ENCODE measurements at places on chromosomes 4 and X.
A peak's percentile ranks its signal among the peaks of the same experiment; 100 is the strongest.

GRCh38 chr4:78776079-78776728 is at the start of gene BMP2K:
TSS of gene BMP2K (plus strand) at chr4:78776350. CDS start at chr4:78776544, 194 bp downstream.
- DNase-seq: peak; percentile 64

DNA sequence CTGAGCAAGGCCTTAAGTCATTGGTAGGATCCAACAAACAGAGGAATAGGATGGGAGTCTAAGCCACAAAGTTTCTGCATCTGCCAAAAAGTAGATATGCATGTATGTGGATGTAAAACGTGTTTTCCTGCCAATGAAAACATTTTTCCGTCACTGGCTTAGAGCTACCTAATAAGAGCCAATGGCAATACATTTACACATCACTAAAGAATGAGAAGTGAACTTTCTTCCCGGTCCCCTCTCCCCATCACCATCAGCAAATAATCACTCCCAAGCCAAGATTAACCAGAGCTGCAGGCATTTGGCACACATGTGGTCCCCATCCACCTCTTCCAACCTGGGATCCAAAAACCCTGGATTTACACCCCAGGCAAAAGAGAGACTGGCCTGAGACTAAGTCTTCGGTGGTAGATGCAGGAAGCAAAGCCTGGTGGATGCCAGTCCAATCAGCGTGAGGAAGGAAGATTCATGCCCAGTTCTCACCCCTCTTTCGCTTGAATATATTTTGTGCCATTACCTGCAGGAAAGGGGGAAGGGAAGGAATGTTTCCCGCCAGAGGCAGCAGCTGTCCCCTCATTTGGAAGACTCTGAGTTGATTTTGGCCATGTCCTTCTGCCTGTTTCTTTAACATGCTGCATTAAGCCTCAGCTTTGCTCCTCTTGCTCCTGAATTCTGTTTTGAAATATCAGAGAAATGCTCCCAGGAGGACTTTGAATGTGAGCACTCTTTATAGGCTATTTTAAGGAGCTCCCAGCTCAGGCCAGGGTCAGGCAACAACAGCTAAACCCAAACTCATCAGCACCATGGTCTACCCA is 131.4 kb downstream of the CHIC2 start:
- no peak for DNase-seq

DNA sequence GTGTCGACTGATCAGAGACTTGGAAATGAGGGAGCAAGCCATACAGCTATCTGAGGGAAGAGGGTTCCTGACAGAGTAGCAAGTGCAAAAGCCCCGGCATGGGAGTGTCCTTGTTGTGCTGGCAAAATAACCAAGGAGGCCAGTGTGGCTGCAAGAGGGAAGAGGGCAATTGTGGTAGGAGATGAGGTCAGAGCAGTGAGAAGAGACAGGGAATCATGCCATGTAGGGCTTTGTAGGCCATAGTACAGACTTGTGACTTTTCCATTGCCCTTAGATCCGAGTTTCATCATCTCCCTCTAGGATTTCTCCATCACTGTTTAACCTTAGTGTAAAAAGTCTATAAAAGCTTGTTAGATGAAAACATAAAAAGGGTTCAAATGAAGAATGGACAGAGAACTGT is 76.2 kb downstream of the DOCK11 start:
- no peak for DNase-seq

DNA sequence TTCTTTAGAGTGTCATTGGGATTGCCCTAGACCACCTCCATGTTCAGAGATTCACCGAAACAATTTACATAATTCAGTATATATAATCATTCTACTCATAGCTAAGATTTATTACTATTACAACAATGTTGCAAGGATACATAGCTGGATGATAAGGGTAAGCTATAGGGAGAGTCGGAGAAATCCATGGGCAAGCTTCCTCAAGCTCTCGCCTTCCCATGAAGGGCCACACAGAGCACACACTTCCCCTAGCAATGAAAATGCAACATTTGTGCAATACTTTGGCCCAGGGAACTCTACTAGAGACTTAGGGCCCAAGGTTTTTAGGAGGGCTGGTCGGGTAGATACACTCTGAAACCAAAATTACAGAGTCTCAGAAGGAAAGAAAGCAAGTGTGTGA is 49.7 kb upstream of the ABCG2 start:
- no peak for DNase-seq

DNA sequence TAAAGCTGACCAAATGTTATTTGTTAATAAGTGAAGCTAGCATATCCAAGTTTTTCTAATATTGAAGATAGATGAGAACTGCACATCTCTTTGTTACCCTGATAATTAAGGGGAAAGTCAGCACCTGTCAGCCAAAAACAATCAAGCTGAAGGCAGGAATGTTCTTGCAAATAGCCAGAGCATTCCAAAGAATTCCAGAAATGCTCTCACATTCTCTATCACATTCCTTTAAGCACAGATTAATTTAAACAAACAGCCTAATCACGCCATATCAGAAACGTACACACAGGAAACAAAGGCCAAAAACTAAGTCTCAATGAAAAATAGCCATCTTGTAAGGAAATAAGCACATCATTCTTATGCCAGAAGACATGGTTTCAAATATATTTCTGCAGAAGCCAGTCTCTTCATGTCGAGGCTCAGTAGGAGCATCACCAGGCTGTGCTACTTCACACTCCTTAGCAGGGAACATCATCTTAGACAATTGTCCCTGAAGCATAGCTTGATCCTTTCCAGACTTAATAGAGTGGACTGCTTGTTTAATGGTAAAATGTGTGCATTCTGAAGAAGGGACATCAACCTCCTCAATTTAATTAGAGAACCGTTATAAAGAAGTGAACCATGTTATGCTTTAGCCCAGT is 252.9 kb upstream of the TTC29 start:
- no peak for DNase-seq

- no peak for DNase-seq
Measured at GRCh38 chr4:141247430-141247780, 26.7 kb downstream of the ZNF330 start.

GRCh38 chrX:120244395-120244734 is 6.2 kb upstream of the ZBTB33 start:
- DNase-seq: no peak

GRCh38 chr4:76748649-76749048 is 149.3 kb downstream of the SOWAHB start:
- no peak for DNase-seq

DNA sequence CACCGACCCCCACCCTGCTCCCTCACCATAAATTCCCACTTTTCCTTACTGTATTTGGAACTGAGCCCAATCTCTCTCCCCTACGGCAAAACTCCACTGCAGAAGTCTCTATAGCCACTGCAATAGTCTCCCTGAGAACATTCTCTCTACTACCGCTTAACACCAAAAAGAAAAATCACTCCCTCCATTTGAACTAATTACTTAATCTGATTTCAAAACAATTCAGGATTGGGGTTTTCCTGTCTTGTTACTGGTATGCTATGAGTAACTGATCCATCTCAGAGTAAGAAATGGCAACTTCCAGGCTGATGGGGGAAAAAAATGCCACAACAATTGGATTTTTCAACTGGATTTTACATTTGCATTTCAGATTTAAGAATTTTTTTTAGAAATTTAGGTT is 5.8 kb downstream of the PAPSS1 start:
- no peak for DNase-seq

DNA sequence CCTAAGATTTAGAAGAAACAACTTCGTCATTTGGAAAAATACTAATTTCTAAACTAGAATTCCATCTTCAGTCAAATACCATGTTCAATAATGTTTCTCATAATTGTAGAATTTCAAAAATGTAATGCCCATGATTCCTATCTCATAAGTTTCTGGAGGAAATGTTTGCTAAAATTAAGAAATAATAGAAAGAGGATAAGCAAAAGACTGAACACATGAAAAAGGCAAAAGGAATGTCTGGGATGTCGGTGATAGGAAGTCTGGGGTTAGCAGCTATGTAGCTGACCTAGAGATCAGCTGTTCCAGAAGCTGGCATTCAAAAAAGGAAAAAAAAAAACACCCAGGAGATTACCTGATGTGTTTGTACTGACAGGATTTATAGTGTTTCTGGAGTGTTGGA is 18.9 kb upstream of the PCDH10 start:
- no peak for DNase-seq

DNA sequence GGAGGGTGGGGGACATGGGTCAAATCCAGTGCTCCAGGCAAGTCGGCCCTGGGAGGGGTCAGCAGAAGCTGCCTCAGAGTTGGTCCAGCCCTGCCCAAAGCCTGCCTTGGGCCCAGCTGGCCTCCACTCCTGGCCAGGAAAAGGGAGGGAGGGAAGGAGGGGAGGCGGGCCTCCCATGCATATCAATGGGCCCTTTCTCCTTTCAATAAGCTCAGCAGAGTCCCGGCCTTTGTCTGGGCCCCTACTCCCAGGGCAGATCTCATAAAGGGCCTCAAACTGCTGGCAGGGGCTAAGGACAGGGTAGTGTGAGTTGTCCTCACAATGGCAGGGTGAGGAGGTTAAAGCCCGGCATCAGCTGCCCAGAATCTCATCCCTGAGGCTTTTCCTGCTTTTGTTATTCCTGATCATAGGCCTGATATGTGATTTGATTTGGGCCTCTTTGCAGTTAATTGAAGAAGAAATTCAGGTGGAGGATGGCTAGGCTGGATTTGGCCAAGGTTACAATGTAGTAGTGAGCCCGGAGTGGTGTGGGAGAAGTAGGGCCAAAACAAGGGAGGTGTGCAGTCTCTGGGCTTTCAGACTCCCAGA is 121.1 kb upstream of the ATP6AP2 start:
- no peak for DNase-seq

GRCh38 chrX:117543885-117544284 is 572.7 kb downstream of the KLHL13 start:
- no peak for DNase-seq

- no peak for DNase-seq
Measured at GRCh38 chr4:48173056-48173991, 39.3 kb upstream of the TXK start.

- DNase-seq: no peak
Measured at GRCh38 chrX:42943051-42943974, 165.3 kb upstream of the PPP1R2C start.

GRCh38 chr4:92551616-92552015 is 247.8 kb downstream of the GRID2 start:
- DNase-seq: no peak

DNA sequence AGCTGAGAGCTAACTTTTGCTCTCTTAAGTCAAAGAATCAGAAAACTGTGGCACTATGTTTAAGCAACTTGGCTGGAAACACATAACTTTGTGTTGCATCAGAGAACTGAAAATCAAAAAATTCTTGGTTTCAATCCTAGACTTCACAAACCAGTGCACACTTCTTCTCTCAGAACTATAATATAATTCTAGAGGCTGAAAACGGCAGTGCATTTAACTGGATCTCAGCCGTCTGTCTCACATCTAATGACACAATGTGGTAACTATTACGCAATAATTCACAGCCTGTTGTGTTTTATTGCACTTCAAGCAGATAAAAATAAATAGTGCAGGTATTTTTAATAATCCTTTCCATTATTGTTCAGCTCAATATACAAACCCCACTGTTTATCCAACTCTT is 260.6 kb upstream of the DIAPH2 start:
- DNase-seq: no peak

DNA sequence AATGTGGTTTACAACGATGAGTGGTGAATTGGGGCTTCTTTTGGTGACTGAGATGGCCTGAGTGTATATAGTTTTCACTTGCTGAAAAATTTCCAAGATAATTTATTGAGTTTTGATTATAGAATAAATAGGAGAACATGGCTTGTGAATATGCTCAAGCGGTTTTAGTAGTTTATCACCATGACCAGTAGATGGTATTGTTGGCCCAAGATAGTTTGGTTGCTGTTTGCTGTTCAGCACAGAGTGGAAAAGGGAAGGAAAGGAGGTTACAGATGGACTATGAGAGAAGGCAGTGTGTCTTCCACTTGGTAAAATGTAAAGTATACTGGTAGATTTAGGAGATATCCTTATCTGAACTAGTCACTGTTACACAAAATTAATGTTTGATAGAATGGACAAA is 55.8 kb upstream of the POU4F2 start:
- no peak for DNase-seq

GRCh38 chrX:149630681-149631233 is 835 bp downstream of the TMEM185A start:
- DNase-seq: no peak

DNA sequence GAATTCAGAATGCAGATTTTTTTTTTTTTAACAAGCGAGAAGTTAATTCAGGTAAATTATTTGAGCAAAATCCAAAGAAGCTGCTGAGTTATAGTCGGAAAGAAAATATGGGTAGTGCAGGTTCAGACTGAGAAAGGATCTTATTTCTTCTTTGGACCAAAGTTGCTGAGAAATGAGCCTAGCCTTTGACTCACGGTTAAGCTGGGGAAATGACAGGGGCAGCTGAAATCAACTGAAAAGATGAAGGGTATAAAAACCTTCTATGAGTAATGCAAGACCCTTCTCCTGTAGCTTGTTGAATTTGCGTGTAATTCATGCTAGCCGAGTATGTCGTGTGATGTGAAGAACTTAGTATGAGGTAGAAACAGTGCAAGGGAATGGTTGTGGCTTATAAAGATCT is 63.0 kb downstream of the KIAA0232 start:
- no peak for DNase-seq

- no peak for DNase-seq
Measured at GRCh38 chr4:39480902-39481695, 22.2 kb downstream of the LIAS start.

GRCh38 chrX:22366906-22367305 is 94.2 kb downstream of the CBLL2 start:
- DNase-seq: no peak

DNA sequence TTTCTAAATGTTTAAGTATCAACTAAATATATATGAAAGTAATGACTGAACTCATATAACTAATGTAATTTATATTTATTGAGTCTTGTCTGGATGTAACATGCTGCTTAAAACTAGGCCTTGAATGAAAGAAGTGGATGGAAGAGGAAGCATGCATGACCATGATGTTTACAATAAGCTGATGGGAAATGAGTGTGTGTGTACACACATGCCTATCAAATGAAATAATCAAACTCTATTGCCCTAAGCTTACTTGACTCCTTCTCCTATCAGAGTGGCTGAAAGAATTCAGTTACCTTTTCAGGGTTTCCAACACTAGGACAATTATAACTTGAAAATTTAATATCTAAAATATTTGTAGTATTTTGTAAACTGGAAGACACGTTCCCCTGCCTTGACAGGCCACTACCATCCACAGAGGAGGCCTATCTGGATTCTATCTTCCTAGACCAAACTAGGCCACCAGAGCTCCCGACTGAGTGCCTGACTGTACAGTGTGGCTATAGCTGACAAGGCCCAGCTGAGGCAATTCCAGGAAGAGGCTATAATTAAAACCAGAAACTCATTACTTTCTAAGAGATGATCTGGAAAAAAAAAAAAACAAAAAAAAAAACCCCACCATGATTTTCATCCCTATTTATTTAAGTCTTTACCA is 7.6 kb downstream of the ARSJ start:
- no peak for DNase-seq

- no peak for DNase-seq
Measured at GRCh38 chr4:146222313-146222712, 8.0 kb downstream of the REELD1 start.

DNA sequence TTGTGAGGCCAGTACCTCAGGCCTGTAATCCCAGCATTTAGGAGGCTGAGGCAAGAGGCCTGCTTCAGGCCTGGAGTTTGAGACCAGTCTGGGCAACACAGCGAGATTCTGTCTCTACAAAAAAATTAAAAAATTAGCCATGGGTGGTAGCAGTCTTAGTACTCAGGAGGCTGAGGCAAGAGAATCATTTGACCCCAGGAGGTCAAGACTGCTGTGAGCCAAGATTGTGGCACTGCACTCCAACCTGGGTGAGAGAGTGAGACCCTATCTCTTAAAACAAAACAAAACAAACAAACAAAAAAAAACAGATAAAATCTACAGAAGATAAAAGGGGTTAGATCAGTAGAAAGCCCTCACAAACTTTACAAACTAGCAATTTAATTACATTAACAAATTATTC is 80.7 kb downstream of the MAB21L2 start:
- DNase-seq: no peak
